ENCODE measurements at places on chromosomes 1 and 21. TPM values are rescaled to one million over a fixed set of nuclear protein-coding genes. Genes with fewer than 3 reads are reported as not detected.

- no peaks in the 10 kb centered on the region for H3K36me3 ChIP-seq
- H3K4me1 ChIP-seq = peaks cover 83% of the 10 kb centered on the region
- DNase-seq = no peak
- no peak overlapping the region for H3K4me3 ChIP-seq
- H3K27ac ChIP-seq = peak overlapping the region; percentile 79
These were observed 11.4 kb downstream of the SKI start for GRCh38 chr1:2239384-2239985.

GRCh38 chr1:171139890-171140289 lies 45.2 kb upstream of the FMO2 start:
- peaks cover 4% of the 10 kb centered on the region for H3K27me3 ChIP-seq
- no peak overlapping the region for H3K4me3 ChIP-seq
- peaks cover 5% of the 10 kb centered on the region for H3K36me3 ChIP-seq
- H3K27ac ChIP-seq = peak overlapping the region; percentile 97
- peaks cover 77% of the 10 kb centered on the region for H3K4me1 ChIP-seq

DNA sequence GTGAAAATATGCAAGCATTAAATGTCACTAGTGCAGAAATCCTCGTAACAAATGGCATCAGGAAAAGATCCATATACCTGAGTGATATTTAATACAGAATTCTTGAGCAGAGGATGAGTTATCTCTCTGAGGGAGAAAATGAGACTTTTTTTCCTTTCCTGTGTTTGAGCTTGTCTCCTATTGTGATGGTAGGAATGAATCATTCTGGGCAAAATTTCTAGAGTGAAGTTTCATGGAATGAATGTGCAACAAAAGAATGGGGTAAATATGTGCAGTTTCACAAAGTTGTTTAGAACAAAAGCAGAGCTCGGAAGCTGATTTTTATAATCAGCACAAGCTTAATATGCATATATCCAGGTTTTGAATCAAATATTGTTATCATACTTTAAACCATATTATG lies 4.6 kb downstream of the CTPS1 start:
- H3K4me1 ChIP-seq = peaks cover 29% of the 10 kb centered on the region
- H3K36me3 ChIP-seq = peaks cover 28% of the 10 kb centered on the region
- H3K4me3 ChIP-seq = no peak overlapping the region
- no peaks in the 10 kb centered on the region for H3K27me3 ChIP-seq
- DNase-seq = no peak

MTMR11 gene
- total RNA-seq = 14.8 TPM

SPRR5 gene
- total RNA-seq = not detected

MLLT11 gene
- total RNA-seq = 22.1 TPM

Measured in osteocyte (in vitro differentiated cells).